ENCODE measurements at places on chromosomes 3 and 15. TPM values are rescaled to one million over a fixed set of nuclear protein-coding genes. Genes with fewer than 3 reads are reported as not detected.

Gene ALS2CL
- 1.9 TPM for total RNA-seq

DNA sequence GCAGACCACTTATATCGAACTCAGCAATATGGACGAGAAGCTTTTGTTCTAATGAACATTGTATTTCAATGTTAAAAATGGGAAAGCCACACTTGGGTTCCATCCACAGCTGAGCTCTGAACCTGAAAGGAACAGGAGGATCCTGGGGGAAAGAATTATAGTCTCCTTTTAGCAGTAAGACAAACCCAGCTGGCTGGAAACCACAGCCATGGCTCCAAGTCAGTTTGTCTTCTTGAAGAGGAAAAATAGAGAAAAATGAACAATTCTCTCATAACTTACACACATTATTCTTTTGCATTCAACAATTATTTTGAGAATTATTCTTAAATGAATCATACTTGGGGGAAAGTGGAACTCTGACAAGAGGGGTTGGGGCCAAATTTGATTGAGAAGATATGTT lies 149.2 kb upstream of the VEPH1 start:
- DNase-seq: no peak

- DNase-seq: no peak
These were observed 3.6 kb upstream of the SHC4 start for GRCh38 chr15:48967336-48967735.

Gene SLC28A2
- not detected for total RNA-seq

- peak; percentile 88 for DNase-seq
These were observed 41.2 kb upstream of the UBE2Q2 start for GRCh38 chr15:75801859-75802593.

GRCh38 chr15:81809543-81809942 lies 236.3 kb downstream of the MEX3B start:
- peak; percentile 6 for DNase-seq

GRCh38 chr3:38613426-38613825 lies 36.1 kb downstream of the SCN5A start:
- DNase-seq: no peak

Gene CLDN18
- not detected for total RNA-seq

DNA sequence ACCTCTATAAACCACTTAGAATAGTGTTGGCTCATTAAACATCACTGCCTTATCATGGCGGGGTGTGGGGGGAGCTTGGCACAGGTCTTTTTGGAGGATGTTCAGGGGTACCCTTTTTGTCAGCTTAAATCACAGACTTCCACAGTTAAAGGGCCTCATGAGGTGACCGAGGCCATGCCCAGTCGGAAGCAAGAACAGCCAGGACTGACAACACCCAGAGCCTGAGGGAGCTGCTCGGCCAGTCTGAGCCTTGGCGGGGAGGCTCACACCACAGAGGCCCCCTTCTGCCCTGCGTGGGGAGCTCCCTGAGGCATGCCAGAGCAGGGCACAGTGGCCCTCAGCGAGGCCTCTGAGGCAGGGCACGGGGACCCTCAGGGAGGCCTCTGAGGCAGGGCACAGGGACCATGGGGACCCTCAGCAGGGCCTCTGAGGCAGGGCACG lies 49.5 kb downstream of the UMPS start:
- DNase-seq: no peak

GRCh38 chr3:127613406-127613805 lies 15.2 kb downstream of the MCM2 start:
- no peak for DNase-seq

DNA sequence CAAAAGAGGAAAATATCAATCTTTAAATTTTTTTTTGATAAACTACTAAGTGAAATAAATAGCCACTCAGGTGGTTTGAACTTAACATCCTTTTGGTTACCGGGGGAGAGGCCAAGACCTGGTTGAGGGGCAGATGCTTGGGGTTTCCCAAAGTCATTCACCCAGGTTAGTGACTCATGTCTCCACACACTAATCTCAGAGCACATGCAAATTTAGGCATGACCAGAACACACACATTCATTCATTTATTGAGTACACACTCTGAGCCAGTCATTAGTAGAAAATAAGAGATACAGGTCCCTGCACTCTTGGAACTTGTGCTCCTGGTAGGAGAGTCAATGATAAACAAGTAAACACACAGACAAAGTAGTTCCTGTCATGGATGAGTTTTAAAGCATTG lies 7.3 kb downstream of the ILDR1 start:
- peak; percentile 52 for DNase-seq

Gene UBXN7
- 77.3 TPM for total RNA-seq

GRCh38 chr3:40602778-40603385 lies 78.1 kb downstream of the ZNF621 start:
- no peak for DNase-seq

DNA sequence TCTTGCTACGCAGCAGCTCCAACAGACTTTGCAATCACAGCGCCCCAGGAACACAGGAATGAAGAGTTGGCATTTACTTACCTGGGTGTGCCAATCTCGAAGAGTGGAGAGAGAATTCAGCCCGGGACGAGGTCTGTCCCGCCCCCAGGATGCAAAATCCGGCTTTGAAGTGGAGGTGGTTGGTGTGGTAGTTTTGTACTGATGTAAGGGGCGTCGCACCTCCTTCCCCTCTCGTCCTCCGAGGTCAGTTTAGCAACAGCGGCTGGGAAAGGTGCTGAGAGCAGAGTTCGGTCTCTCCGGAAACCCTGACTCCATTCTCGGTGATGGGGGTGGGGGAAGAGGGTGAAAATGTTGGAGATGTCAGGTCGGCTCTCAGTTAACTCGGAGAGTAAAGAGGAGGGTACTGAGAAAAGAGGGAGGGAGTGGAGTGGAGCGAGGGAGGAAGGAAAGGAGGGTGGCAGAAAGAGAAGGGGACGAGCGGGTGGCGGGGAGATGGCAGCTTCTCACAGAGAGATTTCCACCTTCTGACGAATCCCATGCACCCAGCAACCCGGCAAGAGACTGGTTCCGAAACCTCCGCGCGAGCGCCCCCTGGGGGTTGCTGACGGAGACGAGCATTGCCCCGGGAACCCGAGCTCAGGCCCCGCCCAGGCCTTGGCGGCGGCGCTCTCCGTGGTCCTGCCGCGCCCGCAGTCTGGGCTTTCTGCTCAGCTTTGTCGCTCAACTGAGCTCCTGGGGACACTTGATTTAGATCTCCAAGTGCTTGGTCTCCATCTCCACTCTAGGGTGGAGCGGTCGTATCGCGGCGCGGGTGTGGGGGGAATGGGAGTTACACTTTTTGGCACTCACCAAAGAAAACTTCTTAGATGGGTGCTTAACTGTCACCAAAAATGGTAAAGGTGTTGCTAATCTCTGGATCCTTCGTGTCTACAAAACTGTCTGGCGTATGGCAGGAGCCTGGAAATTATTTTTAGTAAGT lies at the start of gene CPNE4:
TSS of gene CPNE4 (minus strand) at position 529 of the 979 bp plus-strand sequence.
- DNase-seq: peak; percentile 80

- DNase-seq: no peak
These were observed 6.5 kb downstream of the TWF2 start for GRCh38 chr3:52232279-52233107.

GRCh38 chr15:25838191-25838870 lies 24.8 kb downstream of the ATP10A start:
- DNase-seq: no peak

DNA sequence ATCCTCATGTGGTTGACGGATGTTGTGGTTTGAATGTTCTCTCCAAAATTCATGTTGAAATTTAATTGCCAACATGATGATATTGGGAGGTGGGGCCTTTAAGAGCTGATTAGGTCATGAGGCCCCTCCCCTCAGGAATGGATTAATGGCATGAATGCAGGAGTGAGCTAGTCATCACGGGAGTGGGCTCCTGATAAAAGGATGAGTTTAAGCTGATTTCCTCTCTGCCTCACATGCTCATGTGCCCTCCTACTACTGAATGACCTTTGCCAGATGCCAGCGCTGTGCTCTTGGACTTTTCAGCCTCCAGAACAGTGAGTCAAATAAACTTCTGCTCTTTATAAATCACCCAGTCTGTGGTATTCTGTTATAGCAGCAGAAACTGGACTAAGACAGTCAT lies 111.2 kb downstream of the MYO5A start:
- DNase-seq: no peak

GRCh38 chr15:80350941-80351610 lies 53.1 kb upstream of the ARNT2 start:
- DNase-seq: no peak

Gene BSN
- 0.17 TPM for total RNA-seq

DNA sequence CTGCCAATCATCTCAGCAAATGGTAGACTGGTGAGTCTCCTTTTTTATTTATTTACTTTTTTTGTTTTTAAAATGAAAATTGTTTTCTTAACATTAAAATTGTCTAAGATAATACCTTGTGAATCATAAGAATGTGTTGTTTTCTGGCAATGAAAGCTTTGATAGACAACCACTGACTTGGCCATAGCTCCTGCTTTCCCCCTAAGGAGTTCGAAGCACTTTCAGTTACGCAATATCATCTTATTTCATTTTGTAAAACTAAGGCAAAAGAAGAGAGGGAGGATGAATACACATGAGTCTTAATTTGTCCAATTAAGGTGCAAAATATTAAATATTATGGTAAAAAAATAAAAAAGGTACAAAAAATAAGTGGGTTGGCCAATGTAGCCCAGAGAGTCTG lies 74.8 kb upstream of the PLCL2 start:
- DNase-seq: no peak

Gene FANCD2OS
- not detected for total RNA-seq

Gene GRAMD1C
- total RNA-seq: 3.0 TPM

DNA sequence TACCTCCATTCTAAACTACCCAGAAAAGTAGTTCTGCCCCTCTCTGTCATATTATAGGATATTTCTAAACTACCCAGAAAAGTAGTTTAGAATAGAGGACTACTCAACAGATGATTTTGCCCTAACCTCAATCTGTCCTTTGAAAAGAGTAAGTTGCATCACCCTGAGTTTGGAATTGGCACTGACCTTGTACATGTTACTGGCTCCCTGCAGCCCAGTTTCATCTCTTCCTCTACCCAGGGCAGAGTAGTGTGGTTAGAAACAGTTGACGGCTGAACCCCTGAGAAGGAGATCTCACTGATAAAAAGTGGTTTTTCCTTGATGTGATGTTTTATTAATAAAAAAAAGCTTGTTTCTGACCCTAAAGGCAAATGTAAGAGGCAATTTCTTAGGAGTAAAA lies 340.5 kb upstream of the NECTIN3 start:
- DNase-seq: no peak

Gene CPN2
- total RNA-seq: not detected

DNA sequence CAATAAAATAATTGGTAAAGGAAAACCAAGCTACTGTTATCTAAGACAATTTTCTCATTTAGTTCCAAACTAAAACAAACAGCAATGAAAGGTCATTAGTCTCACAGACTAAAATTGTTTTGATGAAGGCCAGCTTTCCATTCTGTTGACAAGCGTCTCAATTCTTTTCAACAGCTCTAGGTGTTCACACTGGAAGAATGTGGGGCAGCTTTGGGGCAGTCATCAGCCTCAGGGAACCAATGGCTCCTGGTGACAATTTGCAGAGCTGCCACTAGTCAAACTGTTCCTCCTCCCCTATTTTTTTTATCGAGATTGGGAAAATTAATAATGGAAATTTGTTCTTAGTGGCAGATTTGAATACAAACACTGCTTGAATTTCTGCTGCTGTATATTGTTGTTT lies 104.2 kb downstream of the MEIS2 start:
- no peak for DNase-seq

DNA sequence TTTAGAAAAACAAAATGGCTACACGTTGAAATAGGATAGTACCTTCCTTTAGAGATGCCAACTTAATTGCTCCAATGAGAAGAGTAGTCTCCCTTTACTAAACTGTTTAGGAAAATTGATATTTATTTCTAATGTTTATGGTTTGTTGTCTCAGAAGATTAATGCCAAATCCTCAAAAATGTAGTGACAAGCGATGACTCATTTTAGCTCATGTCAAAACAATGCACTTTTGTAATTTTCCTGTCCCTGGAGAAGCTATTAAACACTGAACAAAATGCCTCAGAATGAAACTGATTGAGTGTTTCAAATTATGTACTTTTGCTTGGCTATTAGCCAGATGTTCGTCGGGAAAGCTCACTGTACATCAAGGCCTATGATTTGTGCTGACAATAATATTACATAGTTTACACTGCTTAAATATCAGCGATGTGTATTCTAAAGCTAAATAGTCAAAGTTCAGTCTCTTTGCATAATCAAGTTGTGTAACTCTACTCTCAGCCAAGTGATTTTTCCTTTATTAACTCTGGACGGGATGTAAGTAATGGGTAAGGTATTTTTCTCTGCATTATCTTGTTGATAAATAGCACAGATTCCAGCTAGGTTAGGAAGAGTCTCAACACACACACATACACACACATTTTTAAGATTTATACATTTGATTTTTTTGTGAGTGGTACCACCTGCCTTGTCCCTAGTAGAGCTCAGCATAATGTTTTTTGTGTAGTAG lies 83.7 kb downstream of the CMSS1 start:
- DNase-seq: no peak

Gene GP5
- total RNA-seq: 1.6 TPM

GRCh38 chr3:122169911-122170310 lies 13.6 kb upstream of the CASR start:
- no peak for DNase-seq

Gene PPP1R14D
- total RNA-seq: not detected

Gene DCBLD2
- total RNA-seq: 3.9 TPM

DNA sequence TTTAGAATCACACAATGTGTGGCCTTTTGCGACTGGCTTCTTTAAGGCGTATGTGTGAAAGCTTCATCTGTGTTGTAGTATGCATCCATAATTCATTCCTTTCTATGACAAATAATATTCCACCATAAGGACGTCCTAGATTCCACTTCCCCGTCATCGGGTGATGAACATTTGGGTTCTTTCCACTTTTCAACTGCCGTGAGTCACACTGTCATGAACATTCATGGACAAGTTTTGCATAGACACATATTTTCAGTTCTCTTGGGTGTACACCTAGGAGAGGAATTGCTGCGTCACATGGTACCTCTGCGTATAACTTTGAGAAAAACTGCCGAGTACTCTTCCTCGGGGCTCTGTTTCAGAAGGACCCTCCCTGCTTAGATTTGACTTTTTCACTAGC lies 97.3 kb downstream of the TOP2B start:
- no peak for DNase-seq

DNA sequence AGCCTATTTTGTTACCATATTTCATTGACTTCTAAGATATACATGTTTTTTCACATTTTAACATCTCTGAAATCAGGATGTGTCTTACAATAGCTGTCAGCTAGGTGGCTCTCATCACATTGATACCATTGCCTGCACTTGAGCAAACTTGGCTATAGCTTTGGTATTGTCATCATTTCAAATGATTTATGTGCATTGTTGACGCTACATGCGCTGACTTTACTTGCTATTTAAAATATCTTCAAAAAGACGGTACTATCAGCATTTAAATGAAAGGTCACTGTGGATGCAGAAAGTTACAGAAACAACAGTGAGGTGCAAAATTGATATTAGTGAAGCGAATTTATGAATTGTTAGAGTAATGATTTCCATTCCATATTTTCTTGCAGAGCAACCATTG lies 54.0 kb upstream of the ABHD2 start:
- DNase-seq: no peak

DNA sequence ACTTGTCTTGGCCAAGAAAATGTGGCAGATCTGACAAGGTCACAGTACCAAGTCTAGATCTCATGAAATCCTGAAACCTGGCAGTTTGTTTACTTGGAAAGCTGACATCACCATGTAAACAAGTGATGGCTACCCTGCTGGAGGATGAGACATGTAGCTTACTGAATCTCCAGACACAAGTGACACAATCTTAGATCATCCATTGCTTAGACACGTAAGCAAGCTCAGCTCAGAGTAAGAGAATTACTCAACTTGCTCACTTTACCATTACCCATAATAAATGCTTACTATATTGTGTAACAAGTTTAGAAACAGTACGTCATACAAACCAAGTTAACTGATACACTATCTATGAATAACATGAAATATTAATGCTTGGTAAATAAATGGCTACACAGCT lies 263.8 kb downstream of the TBC1D5 start:
- no peak for DNase-seq

- no peak for DNase-seq
These were observed 189.3 kb downstream of the OPA1 start for GRCh38 chr3:193782276-193782647.

All from activated T-cell treated with anti-CD3 and anti-CD28 coated beads, Interleukin-2, amount 50 U/mL, for 72 hours (primary cell).